Activated CD4-positive, alpha-beta T cell treated with anti-CD3 and anti-CD28 coated beads for 1 hour (primary cell): ENCODE measurements at places on chromosomes 5 and 9.

- DNase-seq = no peak
Observed at GRCh38 chr5:34737731-34738130, 81.6 kb downstream of the RAI14 start.

DNA sequence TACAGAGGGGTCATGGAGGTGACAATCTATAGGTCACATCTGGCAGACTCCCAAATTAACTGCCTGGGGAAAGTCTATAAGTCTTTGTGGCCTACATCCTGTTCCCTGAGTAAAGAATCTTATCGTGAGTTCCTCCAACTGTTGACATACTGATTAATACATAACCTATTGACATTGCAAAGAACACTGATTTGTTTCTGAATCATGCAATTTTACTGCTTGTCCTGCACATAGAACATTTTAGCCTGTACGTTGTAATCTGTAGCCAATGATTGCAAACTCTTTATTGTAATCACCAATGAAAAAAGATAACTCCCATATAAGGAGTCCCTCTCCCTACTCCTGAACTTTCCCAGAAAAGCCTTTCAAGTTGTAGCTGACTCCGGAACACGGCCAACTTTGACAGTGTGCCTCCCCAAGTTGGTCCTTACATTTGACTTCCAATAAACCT lies 18.8 kb upstream of the OR2K2 start:
- DNase-seq = no peak

GRCh38 chr9:101582553-101582952 lies 12.2 kb downstream of the PPP3R2 start:
- DNase-seq = no peak

DNA sequence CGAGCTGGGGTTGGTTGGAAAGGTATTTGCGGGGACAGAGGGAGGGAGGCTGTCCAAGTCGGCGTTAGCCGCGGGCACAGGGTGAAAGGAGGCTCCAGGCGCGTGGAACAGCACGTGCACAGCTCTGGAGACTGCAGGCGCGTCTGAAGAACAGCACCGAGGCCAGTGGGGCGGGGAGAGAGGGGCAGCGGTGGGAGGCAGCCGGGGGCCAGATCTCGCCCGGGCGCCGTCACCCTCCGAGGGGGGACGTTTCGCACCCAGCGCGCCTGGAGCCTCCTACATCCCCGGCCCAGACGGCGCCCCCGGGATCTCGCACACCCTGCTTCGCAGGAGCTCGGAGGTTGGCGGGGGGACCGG lies 79.6 kb downstream of the NTNG2 start:
- no peak for DNase-seq

- DNase-seq = no peak
Observed at GRCh38 chr9:99126312-99126711, 21.4 kb downstream of the TGFBR1 start.

DNA sequence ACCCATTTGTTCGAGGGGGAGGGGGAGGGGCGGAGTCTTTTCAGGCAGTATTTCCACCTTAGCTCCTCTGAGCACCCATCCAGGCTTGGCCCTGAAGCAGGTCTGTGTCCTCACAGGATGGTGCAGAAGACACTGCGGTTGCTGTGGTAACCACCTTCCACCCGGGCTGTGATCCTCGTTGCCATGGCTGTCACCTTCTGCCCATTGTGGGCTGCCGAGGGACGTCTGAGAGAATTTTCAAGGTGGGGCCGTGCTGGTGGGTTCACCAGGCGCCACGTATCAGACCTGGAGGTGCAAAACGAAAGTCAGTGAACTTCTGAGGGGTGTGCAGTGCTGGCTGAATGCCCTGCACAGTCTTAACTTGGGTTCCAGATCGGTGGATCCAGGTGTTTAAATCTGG lies 26.7 kb downstream of the POLR1E start:
- DNase-seq = no peak

DNA sequence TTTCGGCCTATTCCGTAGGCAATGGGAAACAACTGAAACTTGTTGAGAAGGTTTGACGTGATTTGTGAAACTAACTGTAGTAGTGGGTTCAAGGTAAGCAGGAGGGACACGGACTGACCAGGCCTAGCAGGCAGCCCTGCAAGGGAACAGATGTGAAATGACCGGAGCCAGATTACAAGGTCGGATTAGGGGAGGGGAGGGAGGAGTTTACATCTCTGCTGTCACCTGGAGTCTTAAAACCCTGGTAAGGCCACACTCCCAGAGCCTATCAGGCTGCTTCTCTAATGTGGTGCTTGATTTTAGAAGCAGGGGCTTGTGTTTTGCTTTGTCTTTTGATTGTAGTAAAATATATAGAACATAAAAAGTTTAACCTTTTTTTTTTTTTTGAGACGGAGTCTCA lies 3.5 kb upstream of the SPTAN1 start:
- DNase-seq = no peak

DNA sequence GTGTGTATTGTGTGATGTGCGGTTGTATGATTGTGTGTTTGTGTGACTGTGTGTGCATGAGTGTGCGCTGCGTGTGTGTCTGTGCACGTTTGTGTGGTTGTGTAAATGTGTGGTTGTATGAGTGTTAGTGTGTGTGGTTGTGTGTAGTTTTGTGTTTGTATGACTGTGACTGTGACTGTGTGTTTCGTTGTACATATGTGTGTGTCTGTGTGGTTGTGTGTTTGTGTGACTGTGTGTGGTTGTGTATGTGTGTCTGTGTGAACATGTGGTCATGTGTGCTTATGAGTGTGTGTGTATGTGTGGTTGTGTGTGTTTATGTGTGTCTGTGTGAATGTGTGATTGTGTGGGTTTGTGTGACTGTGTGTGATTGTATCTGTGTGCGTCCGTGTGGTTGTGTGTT lies 197.8 kb downstream of the TTLL11 start:
- no peak for DNase-seq

GRCh38 chr5:77751328-77752023 lies 24.7 kb downstream of the TBCA start:
- DNase-seq = no peak

DNA sequence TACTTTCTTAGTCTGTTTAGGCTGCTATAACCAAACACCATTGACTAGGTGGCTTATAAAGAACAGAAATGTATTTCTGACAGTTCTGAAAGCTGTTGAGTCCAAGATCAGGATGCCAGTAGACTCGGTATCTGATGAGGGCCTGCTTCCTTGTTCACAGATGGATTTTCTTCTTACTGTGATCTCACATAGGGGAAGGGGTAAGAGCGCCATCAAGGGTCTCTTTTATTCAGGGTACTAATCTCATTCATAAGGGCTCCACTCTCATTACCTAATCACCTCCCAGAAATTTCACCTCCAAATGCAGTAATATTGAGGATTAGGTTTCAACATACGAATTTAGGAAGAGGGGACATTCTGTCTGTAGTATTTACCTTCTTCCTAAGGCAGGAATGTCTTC lies 384.0 kb upstream of the DMAC1 start:
- DNase-seq = no peak

DNA sequence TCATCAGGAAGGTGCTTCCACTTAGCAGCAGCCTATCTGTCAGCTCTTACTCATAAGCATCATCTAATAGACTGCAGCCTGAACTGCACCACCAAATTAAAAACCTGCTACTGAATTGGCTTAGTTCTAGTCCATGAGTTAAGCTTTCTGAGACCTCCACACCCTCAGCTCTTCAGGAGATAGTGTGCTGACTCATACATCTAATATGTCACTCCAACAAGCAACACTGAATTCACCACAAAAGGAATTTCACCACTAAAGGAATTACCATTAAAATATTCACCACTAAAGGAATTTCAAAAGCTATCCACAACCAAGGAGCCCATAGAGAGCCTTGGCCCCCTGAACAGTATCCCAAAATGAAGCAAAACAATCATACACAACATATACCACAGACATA lies 418.5 kb upstream of the RORB start:
- DNase-seq = no peak

DNA sequence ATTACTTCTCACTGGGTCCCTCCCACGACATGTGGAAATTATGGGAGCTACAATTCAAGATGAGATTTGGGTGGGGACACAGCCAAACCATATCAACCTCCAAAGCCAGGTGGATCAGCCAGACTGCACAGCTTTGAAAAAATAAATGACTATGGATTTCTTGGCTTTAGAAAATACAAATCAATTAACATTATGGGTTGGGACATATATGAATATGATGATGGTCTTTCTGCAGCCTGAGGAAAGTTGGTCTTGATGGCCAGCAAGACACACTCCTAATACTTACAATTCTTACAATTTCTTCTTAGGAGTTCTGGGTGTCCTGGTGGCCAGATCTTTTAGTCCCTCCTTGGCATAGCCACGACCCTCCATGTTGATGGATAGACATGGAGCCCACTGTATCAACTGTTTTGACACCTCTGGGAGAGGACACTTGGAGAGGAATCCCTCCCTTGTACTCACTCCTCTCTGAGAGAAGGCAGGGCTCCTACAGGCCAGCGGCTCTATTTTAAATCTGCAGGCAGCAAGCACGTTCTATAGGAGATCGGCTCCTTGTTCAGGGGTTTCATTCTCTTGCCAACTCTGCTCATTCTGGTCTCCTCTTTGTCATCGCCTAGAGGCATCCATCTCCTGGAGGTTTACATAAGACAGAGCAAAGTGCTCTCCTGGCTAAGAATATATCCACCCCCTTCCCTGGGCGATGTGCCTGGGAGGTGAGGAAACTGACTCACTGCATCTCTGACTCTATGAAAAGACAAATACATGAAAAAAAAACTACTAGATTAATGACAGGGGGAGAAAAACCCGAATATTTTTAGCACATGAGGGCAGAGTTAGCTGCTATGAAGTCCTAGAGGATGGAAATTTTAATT lies 145.9 kb downstream of the CARTPT start:
- no peak for DNase-seq

DNA sequence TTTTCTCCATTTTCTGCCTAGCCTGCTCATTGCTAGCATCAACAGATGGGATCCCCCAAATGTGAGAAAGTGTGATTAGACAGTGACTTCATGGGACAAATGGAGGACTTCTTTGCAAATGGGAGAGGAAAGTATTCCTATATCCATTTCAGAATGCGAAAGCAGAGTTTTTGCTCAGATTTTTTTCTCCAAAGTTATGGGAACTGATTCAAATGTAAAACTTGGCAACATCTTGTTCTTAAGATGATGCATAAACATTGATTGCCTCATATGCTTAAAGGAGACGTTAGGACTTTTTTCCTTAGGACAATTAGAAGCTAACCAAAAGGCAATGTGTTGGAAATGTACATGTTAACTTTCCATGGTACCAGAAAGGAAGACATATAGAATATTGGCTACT lies 704.3 kb upstream of the ZNF608 start:
- no peak for DNase-seq

GRCh38 chr9:22159586-22159985 lies 150.5 kb upstream of the CDKN2B start:
- DNase-seq = no peak

DNA sequence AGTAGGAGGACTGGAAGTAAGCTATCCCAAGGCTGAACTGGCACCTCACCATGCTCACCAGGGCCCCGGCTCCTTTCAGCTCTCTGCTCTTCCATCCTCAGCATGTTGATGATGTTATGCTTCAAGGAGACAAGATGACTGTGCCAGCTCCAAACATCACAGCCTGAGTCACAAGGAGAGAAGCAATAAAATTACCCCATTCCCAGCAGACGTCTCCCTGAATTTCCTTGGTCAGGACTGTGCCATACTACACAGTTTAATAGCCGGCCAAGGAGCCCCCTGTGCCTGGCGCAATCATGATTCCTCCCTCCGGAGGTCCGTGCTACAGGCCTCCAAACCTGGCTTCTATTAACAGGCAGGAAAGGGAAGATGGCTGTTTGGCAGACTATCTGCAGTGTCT lies 51.2 kb upstream of the ROR2 start:
- DNase-seq = no peak

DNA sequence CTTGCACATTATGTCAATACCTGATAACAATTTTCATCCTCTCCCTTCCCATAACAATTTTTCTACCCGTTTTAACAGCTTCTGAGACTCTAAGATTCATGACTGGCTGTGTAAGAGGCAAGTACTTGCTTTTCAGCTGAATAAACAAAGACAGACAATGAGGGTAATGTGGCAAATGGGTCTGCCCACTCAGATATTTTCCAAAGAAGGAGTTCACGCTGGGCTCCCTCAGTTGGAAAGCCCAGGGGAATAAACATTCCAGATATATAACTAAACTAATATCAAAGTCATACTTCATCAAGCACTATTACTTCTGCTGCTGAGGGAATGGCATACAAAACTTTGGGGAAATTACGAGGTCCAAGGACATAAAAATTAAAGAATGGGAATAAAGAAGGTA lies 24.4 kb downstream of the MEGF9 start:
- DNase-seq = no peak

DNA sequence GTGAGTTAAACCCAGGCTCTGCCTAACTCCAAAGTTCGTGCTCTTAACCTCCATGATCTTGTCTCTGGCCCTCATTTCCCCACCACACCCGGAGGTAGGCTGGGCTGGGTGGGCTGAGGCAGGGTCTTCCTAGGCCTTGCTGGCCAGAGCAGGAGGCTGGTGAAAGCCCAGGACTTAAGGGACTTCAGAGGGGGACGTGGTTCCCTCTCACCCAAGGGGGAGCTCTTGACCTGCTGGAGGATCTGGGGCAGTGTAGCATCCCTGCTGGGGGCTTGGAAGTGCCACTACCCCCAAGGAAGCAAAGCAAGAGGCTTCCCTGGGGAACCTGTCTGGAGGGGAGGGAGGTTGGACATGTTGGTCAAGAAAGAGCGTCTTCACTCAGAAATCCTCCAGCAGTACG lies 14.7 kb downstream of the PITX1 start:
- no peak for DNase-seq

DNA sequence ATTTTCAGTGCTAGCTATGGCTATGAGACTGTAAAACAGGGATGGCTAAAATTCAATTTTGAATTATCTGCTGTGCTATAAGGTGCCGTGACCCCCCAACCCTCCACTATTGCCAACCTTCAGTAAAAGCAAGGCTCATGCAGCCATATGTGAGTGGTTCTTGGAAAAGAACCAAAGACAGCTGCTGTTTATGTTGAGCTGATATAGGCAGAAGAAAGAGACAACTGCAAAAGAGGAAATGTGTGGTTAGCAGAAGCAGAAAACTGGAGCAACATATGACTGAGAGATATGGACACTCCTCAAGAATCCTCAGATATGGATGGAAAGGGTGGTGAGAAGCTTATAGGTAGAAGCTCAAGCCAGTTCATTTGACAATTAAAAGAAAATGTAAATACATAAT lies 200.3 kb downstream of the TLE1 start:
- DNase-seq = no peak

- no peak for DNase-seq
Observed at GRCh38 chr9:120369608-120370220, 210.3 kb downstream of the CDK5RAP2 start.

DNA sequence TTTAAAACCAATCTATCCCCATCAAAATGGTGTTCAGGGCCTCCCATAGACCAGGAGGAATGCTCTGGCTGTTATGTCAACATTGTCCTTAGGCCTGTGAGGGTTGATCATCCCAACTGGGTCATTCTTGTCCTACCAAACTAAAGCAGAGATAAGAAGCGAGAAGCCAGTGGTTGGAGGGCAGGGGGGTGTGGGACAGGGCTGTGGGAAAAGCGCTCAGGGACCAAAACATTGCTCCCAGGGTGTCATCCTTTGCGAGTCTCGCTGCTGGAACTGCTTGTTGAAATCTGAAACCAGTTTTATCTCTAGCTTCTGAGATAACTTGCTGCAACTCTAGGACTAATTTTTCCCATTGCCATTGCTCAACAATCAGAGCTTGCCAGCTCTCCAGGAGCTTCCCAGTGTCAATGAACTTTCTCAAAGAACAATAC lies 48.1 kb downstream of the SPATA31C2 start:
- no peak for DNase-seq
